SW 1271 (cell line): ENCODE measurements at places on chromosomes 12 and 14.

DNA sequence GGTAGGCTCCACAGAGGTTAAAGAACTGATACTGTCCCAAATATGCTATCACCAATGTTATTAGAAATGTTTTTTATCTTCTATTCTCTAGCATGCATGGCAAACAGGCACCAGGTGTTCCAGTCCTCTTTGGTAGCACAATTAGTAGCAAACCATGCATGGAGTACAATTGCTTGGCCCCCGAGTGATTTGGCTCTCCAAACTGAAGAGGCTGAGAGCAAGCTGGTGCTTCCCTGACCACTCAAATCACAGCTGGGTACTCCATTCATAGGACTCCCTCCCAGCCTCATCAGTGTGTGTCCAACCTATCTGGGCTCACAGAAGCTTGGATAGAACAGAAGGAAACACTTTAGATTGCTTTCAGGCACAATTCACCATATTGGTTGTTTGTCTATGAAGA, 93.4 kb downstream of the DIO2 start:
- no peak for DNase-seq

GRCh38 chr12:110244372-110244771, 36.7 kb upstream of the ATP2A2 start:
- DNase-seq: no peak

DNA sequence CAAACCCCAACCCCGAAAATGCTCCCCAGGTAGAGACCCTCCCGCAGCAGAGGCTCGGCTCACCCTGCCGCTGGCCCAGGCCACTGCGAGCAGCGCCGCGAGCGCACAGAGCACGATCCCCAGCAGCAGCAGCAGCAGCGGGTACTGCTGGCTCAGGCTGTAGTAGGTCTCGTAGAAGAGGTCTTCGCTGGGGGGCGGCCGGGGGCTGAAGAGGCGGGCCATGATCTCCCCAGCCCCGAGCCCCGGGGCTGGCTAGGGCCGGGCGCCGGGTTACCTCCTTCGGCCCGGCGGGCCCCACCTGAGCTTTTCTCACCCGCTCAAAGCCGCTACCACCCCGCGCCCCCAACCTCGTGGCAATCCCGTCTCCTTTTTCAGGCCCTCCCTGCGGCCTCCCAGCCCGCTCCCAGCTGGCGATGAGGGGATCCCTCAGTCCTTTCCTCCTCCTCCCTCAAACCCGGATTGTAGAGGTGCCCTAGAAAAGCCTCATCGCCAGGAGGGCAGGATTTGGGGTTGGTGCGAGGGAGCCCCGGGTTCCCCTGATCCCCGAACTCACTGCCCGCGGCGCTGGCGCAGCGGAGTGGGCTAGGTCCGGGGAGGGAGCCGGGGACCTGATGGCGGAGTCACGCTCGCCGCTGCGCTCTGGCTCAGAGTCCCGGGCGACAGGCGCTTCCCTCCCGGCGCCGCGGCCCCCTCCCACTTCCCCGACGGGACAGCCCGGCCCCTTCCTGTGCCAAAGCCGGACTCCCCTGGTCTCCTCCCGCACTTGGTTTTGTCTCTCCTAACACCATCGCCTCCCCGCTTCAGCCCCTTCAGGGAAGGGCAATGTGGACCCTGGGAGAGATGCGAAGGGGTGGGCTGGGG, at the start of gene ADCY4:
Gene ADCY4 (minus strand): TSS at position 641 of the 861 bp plus-strand sequence. CDS start 419 bp downstream, at position 222.
- no peak for DNase-seq

- DNase-seq: no peak
Measured at GRCh38 chr12:21891751-21892217, 49.4 kb downstream of the ABCC9 start.

- no peak for DNase-seq
Measured at GRCh38 chr14:90535556-90536090, 138.8 kb downstream of the CALM1 start.

GRCh38 chr14:76736514-76736913, 24.8 kb upstream of the VASH1 start:
- DNase-seq: no peak

DNA sequence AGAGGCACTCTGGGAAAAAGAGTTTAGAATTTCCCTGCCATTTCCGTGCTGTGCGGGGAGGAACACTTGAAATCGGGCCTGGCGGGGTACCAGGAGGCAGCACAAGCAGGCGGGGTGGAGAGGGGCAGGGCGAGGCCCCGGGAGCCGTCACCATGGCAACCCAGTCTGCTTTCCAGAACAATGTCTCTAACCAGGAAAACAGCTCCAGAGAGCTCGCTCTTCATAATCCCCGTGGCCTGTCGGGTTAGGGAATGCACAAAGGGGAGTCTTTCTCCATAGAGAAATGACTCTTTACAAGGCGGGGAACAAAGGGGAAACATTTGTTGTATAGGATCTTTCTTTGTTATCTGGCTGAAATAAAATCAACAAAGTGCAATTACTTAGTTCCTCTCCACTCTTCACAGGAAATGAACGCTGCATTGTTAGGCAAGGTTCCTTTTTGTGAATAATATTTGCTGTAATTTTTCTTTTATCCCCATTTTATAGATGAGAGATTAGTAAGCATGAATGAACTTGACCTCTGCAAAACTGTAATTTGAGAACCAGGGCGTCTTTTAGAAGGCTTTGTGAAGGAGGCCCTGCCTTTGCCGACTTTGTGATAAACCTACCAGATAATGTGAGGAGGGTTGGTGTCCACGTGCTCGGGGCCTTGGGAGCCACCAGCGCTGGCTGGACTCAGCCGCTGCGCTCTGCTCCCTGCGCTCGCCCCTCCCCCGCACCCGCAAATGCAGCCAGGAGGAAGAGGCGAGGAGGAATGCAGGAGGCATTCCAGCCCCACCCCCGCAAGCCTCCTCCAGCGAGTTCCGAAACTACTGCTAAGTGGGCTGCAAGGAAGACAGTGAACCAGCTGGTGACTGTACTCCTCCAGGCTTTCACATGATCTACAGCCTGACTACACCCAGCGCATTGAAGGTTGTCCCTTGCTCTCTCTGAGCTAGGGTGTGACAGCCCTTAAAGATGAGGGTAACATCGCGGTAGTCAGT, 105.2 kb upstream of the ATF7IP start:
- DNase-seq: peak; percentile 37

GRCh38 chr12:2335109-2335508, 282.3 kb downstream of the CACNA1C start:
- DNase-seq: no peak

GRCh38 chr14:80078501-80078900, 132.8 kb downstream of the DIO2 start:
- no peak for DNase-seq
